Activated CD4-positive, alpha-beta T cell treated with anti-CD3 and anti-CD28 coated beads, Interleukin-2, amount 10 ng/mL, durations not matched to agents 24 days and 14 days (primary cell): ENCODE measurements at places on chromosomes 5 and 9. TPM values are rescaled to one million over a fixed set of nuclear protein-coding genes. Genes with fewer than 3 reads are reported as not detected.
A peak's percentile ranks its signal among the peaks of the same experiment; 100 is the strongest.

DNA sequence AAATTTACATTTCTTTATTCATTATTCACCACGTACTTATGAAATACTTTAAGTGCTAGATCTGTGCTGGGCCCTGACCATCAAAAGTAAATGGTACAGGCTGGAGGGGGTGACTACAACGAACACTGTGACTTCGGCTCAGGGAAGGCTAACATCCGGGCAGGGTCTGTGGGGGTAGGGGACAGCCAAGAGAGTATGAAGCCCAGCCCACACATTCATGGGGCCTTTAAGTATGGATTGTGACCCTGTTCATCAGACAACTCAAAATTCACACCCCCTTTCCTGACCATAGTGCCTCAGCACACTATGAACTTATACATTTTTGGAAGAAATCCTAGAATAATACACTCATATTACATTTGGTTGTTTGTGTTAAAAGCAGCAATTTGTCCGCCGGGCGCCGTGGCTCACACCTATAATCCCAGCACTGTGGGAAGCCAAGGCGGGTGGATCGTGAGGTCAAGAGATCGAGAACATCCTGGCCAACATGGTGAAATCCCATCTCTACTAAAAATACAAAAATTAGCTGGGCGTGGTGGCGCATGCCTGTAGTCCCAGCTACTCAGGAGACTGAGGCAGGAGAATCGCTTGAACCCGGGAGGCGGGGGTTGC lies 33.3 kb downstream of the MORN5 start:
- DNase-seq = no peak

Gene PRELID1
- total RNA-seq = 248 and 257 TPM in 2 replicates

Gene FLT4
- total RNA-seq = 1.7 and 2.0 TPM in 2 replicates

DNA sequence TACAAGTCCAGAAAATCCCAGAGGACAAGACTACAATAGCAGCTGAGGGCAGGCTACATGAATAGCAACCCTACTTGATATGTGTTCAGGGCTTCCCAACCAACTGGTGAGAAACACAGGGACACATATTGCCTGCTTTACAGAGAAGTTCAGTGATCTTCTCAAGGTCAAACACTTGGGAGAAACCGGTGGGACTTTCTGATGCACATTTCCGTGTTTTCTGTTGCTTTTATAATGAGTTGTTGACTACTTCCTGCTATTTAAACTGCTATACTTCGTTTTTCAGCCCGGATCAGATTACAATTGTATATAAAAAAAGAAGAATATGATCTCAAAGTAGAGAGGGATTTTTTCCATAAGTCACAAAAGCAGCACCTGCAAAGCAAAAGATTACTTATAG lies 175.1 kb downstream of the SNX18 start:
- DNase-seq = no peak

Gene THOC3
- total RNA-seq = 94.4 and 102 TPM in 2 replicates

DNA sequence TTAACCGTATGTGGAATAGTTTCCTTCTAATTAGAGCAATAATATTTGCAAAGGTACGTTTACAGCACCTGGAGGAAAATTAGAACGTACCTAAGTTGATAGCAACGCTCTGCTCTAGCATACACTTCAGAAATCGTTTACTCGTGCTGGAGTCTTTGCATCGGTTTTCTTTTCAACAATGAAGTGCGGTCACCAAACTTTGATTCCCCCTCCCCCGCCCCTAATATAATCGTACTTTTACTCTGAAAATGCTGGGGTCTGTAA lies 506 bp downstream of the ADAMTS19 start:
- no peak for DNase-seq

Gene TCF7
- total RNA-seq = 112 and 113 TPM in 2 replicates

Gene FAM200C
- 1.4 and 1.5 TPM in 2 replicates for total RNA-seq

- DNase-seq = peak; percentile 68
Observed at GRCh38 chr9:26975728-26976707, 19.8 kb downstream of the IFT74 start.

Gene HTR1A
- not detected in 2 replicates for total RNA-seq

Gene LCNL1
- not detected in 2 replicates for total RNA-seq

GRCh38 chr5:95083606-95084005 lies 201.3 kb downstream of the MCTP1 start:
- no peak for DNase-seq
